Fibroblast of lung (primary cell): ENCODE measurements at places on chromosomes 1 and 21. TPM values are rescaled to one million over a fixed set of nuclear protein-coding genes. Genes with fewer than 3 reads are reported as not detected.

Gene TMEM81
- 1.8 and 2.3 TPM in 2 replicates for total RNA-seq

Gene CATSPERE
- 0.77 and 0.99 TPM in 2 replicates for total RNA-seq

Gene GJA8
- total RNA-seq: not detected in 2 replicates

Gene PARP1
- total RNA-seq: 63.4 and 78.4 TPM in 2 replicates

Gene NEXN
- 16.2 and 24.4 TPM in 2 replicates for total RNA-seq

Gene MCOLN3
- total RNA-seq: 2.1 and 2.5 TPM in 2 replicates

Gene TMPRSS15
- not detected in 2 replicates for total RNA-seq

Gene PCAT6
- 0.50 and 0.51 TPM in 2 replicates for total RNA-seq

Gene OR2L3
- under 0.01 TPM in 1 of 2 replicates, not detected in the other for total RNA-seq

Gene BLACAT1
- not detected in 2 replicates for total RNA-seq

Gene HCRTR1
- total RNA-seq: not detected in 2 replicates

Gene DOP1B
- total RNA-seq: 7.7 and 18.3 TPM in 2 replicates

Gene CFHR4
- total RNA-seq: not detected in 2 replicates

Gene CELA3B
- total RNA-seq: not detected in 2 replicates

Gene ZNF684
- total RNA-seq: 4.1 and 4.4 TPM in 2 replicates

Gene AUNIP
- total RNA-seq: under 0.01 and 0.33 TPM in 2 replicates

Gene KRTAP7-1
- not detected in 2 replicates for total RNA-seq

Gene SLAMF1
- not detected in 2 replicates for total RNA-seq

Gene UQCRHL
- total RNA-seq: 4.4 and 7.8 TPM in 2 replicates

Gene PTPN7
- not detected in 2 replicates for total RNA-seq

Gene ADAM30
- not detected in 2 replicates for total RNA-seq
